T-cell (primary cell): ENCODE measurements at places on chromosomes 2 and 18.
A peak's percentile ranks its signal among the peaks of the same experiment; 100 is the strongest.

DNA sequence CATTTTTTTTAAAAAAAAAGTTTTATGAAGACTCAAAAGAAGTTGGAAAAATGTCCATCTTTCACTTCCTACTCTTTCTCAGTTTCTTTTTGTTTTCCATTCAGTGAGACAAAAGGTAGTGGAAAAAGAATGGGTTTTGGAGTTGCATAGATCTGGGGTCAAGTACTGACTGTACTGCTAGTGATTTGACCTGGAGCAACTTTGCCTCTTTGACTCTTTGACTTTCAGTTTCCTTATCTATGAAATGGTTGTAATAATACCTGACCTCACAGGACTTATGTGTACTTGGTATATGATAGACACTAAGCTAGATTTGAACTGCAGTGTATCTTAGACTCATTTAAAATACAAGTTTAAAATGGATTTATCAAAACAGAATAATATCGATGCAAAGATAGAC, 3.5 kb upstream of the KCNE4 start:
- H3K27me3 ChIP-seq: no peaks in the 10 kb centered on the region
- DNase-seq: no peak
- no peak overlapping the region for H3K4me3 ChIP-seq
- no peak overlapping the region for H3K27ac ChIP-seq
- H3K36me3 ChIP-seq: no peaks in the 10 kb centered on the region

GRCh38 chr2:159073256-159073655, 104.8 kb downstream of the TANC1 start:
- H3K27me3 ChIP-seq: no peaks in the 10 kb centered on the region
- no peaks in the 10 kb centered on the region for H3K4me1 ChIP-seq
- no peaks in the 10 kb centered on the region for H3K36me3 ChIP-seq
- H3K4me3 ChIP-seq: no peak overlapping the region
- DNase-seq: no peak

DNA sequence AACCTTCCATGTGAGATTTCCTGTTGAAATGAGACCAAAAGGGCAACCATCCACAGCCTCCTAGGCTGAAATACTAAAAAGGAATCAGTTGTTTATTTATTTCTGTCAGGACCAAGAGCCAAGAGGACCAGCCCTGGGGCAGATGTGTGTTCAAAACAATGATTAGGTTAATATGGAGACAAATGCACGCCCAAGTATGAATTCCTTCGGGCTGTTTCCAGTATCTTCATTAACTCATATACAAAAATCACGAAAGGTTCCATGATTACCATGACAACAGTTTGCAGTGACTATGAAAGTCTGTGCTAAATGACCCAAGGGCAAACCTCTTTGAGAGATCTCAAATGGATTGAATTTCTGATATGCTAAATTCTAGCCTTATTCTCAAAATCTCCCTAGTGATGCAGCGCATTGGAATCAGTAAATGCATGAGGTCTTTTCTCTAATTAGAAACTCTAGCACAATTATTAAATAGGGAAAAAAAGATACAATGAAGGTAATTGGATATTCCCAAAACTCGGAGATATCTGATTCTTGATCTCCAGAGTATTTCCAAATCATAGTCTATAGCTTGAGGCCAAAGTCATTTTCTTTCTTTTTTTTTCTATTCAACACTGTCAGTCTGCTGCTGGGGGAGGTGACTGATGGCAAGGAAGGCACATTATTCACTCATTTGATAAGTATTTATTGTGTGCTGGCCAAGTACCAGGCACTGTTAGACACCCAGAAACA, 35.6 kb downstream of the VIT start:
- H3K36me3 ChIP-seq: no peaks in the 10 kb centered on the region
- H3K4me3 ChIP-seq: no peak overlapping the region
- H3K4me1 ChIP-seq: no peaks in the 10 kb centered on the region
- H3K27me3 ChIP-seq: no peaks in the 10 kb centered on the region
- H3K27ac ChIP-seq: no peak overlapping the region

DNA sequence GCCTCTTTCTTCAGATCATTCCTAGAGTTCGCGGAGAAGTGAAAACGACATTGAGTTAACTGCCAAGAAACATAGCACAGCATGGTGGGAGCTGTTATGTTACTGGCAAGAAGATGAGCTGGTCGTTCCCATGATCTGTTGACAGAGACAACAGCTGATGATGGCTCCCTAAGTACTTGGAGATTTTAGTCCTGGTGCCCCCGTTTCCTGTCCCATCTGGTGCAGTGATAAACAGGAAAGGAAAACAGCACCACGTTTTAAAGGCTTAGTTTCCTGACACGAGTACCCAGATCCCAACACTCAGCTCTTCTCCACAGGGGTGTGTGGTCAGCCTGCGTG, 56.4 kb upstream of the KCNG2 start:
- H3K4me3 ChIP-seq: no peak overlapping the region
- H3K27ac ChIP-seq: no peak overlapping the region
- H3K36me3 ChIP-seq: peaks cover 38% of the 10 kb centered on the region
- no peaks in the 10 kb centered on the region for H3K27me3 ChIP-seq
- no peak for DNase-seq

- peaks cover 22% of the 10 kb centered on the region for H3K4me1 ChIP-seq
- no peak overlapping the region for H3K27ac ChIP-seq
- DNase-seq: no peak
- no peak overlapping the region for H3K4me3 ChIP-seq
- peaks cover 32% of the 10 kb centered on the region for H3K27me3 ChIP-seq
Measured at GRCh38 chr18:46331316-46331715, 227.1 kb downstream of the HAUS1 start.

DNA sequence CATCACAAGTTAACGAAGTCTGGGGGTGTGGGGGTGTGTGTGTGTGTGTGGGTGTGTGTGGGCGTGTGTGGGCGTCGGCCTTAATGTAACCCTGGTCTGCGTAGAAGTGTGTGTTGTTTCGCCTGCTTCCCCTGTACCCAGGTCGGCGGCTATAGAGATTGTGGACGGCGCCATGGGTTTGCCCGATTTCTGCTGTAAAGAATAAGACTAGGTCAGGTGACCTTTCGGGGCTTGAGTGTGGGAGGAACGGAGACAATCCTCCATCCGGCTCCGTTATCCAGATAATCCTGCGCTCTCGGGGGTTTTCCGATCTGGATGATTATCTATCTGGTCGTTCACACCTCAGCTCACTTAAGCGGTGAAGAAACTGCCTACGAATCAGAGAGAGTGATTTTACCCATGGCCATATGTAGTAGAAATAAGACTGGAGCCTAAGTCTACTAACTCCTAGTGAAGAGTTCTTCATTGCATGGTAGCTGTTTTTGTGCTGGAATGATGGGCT, 543 bp downstream of the HADHB start:
- no peaks in the 10 kb centered on the region for H3K27me3 ChIP-seq
- H3K36me3 ChIP-seq: no peaks in the 10 kb centered on the region
- peak; percentile 25 for DNase-seq
- H3K4me3 ChIP-seq: peak overlapping the region; percentile 100
- H3K4me1 ChIP-seq: peaks cover 20% of the 10 kb centered on the region

DNA sequence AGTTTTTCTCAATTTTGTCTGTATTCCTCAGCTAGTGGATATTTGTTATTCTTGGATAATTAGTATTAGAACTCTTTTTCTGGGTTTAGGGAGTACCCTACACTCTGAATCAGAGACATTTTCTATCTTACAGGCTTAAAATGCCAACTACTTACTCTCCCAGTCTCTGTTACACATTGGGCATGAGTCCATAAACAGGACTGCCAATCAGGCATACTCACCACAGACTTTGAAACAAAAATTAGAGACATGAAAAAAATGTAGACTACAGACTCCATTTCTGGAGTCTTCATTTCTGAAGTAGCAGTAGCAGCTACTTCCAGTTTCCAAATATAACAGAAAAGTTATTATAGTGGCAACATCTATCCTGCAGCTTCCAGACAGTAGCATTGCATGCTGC, 279.7 kb downstream of the MBD5 start:
- H3K4me1 ChIP-seq: no peaks in the 10 kb centered on the region
- H3K36me3 ChIP-seq: no peaks in the 10 kb centered on the region
- H3K27me3 ChIP-seq: no peaks in the 10 kb centered on the region
- H3K4me3 ChIP-seq: no peak overlapping the region
- H3K27ac ChIP-seq: no peak overlapping the region
- no peak for DNase-seq

GRCh38 chr18:74519320-74520095, 14.8 kb upstream of the CNDP1 start:
- no peak for DNase-seq
- H3K27me3 ChIP-seq: no peaks in the 10 kb centered on the region
- no peak overlapping the region for H3K27ac ChIP-seq
- no peaks in the 10 kb centered on the region for H3K4me1 ChIP-seq
- no peak overlapping the region for H3K4me3 ChIP-seq

DNA sequence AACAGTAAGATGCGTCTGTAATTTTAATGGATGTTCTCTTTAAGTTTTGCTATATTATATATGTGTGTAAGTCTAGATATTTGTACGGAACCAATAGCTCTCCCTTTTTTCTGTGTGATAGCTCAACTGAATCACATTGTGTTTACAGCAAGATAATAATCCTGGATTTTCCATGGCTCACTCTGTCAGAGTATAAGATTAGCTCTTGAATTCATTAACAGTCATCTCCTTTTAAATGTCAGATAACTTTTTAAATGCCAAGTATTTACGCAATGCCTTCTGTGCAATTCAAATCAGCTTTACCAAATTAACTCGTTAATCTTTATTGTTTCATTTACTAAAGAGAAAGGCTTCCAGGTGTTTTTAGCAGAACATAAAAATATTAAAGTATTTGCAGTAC, 76.9 kb downstream of the KIAA2012 start:
- H3K27ac ChIP-seq: no peak overlapping the region
- DNase-seq: no peak
- no peaks in the 10 kb centered on the region for H3K27me3 ChIP-seq
- no peaks in the 10 kb centered on the region for H3K36me3 ChIP-seq
- H3K4me1 ChIP-seq: no peaks in the 10 kb centered on the region
- H3K4me3 ChIP-seq: no peak overlapping the region

- DNase-seq: no peak
- H3K36me3 ChIP-seq: no peaks in the 10 kb centered on the region
- no peak overlapping the region for H3K4me3 ChIP-seq
- no peaks in the 10 kb centered on the region for H3K27me3 ChIP-seq
Measured at GRCh38 chr18:676069-676468, 18.6 kb downstream of the TYMS start.

- H3K27me3 ChIP-seq: no peaks in the 10 kb centered on the region
- H3K4me3 ChIP-seq: no peak overlapping the region
- H3K36me3 ChIP-seq: no peaks in the 10 kb centered on the region
Measured at GRCh38 chr2:110702514-110703380, 24.9 kb upstream of the BUB1 start.

- no peak overlapping the region for H3K27ac ChIP-seq
- no peaks in the 10 kb centered on the region for H3K36me3 ChIP-seq
- H3K4me1 ChIP-seq: no peaks in the 10 kb centered on the region
- DNase-seq: no peak
Measured at GRCh38 chr2:183248866-183249567, 124.8 kb downstream of the NUP35 start.

DNA sequence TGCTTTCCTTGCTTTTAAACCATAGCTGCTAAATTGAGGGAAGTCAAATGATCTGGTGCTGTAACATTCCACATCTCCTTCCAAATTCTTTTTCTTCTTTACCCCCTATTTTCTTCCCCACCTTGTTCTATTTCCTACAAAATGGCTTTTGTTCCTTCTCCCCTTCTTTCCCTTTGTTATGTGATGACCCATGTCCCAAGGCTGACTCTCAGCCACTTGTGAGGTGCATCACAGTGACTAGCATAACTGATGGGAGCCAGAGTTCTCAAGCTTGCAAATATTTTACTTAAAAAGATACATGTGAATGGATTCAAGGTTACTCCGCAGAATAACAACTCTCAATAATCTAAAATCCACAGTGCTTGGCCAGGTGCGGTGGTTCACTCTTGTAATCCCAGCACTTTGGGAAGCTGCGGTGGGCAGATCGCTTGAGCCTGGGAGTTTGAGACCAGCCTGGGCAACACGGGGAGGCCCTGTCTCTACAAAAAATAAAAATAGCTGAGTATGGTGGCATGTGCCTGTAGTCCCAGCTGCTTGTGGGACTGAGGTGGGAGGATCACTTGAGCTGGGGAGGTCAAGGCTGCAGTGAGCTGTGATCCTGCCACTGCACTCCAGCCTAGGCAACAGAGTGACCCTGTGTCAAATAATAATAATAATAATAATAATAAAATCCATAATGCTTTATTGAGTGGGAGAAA, 100.1 kb upstream of the CERS6 start:
- no peak overlapping the region for H3K27ac ChIP-seq
- H3K4me1 ChIP-seq: peaks cover 4% of the 10 kb centered on the region
- H3K36me3 ChIP-seq: no peaks in the 10 kb centered on the region
- no peaks in the 10 kb centered on the region for H3K27me3 ChIP-seq

GRCh38 chr18:33700513-33700976, 122.5 kb downstream of the ASXL3 start:
- no peak for DNase-seq
- H3K4me3 ChIP-seq: no peak overlapping the region
- H3K36me3 ChIP-seq: no peaks in the 10 kb centered on the region
- no peak overlapping the region for H3K27ac ChIP-seq
- no peaks in the 10 kb centered on the region for H3K27me3 ChIP-seq

DNA sequence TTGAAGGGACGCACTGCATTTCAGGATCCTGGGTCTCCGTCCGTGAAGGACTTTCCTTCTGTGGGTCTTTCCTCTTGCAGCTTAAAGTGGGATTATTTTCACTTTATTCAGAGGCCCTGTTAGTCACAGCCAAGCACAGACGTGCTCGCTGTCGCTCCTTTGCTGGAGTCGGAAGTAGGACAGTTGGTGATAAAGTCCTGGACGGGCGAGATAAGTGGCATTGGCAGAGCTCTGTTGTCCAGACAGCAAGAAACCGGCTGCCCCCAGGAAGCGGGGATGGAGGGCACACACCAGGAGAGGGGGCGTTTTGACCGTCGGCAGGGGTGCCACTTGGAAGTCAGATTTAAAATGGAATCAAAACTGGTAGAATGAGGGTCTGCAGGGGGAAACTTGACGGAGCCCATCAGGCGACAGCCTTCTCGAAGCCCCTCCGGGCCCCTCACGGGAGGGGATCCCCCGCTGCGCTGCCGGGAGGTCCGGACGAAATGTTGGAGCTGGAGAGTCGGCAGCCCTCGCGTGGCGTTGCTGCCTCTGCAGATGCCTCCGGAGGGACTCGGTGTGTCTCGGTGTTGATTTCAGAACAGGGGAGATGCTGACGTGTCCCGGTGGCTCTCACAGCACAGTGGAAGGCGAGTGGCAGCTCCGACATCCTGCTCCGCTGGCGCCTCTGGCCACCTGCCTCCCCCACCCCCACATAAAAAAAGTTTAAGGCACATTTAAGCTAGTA, 124.2 kb downstream of the NFATC1 start:
- H3K27me3 ChIP-seq: no peaks in the 10 kb centered on the region
- peak overlapping the region; percentile 21 for H3K4me3 ChIP-seq
- no peak for DNase-seq
- H3K27ac ChIP-seq: peak overlapping the region; percentile 12
- peaks cover 90% of the 10 kb centered on the region for H3K4me1 ChIP-seq

DNA sequence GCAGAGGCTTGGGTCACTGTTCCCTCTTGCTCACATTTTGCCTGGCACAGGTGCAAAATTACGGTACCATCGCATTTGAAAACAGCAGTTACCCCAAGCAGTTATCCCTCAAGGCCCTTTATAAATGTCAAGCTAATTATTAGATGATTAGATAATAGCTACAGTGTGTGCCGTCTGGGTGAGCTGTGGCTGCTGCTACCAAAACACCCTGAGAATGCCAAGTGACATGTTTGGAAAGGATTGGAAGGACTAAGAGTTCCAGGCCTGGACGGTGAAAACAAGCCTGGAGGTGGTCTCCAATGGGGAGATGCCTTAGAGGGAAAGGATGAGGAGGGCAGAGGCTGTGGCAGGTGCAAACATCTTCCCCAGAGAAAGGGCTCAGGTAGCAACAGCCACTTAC, 120.6 kb downstream of the CAPN13 start:
- H3K27ac ChIP-seq: no peak overlapping the region
- no peaks in the 10 kb centered on the region for H3K4me1 ChIP-seq
- H3K36me3 ChIP-seq: no peaks in the 10 kb centered on the region
- H3K4me3 ChIP-seq: no peak overlapping the region
